ENCODE measurements at places on chromosomes 13 and 19. TPM values are rescaled to one million over a fixed set of nuclear protein-coding genes. Genes with fewer than 3 reads are reported as not detected.

DNA sequence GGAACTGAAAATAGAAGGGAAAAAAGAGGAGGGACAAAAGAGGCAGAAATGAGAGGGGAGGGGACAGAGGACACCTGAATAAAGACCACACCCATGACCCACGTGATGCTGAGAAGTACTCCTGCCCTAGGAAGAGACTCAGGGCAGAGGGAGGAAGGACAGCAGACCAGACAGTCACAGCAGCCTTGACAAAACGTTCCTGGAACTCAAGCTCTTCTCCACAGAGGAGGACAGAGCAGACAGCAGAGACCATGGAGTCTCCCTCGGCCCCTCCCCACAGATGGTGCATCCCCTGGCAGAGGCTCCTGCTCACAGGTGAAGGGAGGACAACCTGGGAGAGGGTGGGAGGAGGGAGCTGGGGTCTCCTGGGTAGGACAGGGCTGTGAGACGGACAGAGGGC, at the start of gene CEACAM5:
Gene CEACAM5, plus strand, starts transcription at position 146 of the 400 bp plus-strand sequence. Its CDS starts 106 bp downstream, at position 252.
- no peak for DNase-seq

Gene ASF1B
- total RNA-seq, result 131 TPM

DNA sequence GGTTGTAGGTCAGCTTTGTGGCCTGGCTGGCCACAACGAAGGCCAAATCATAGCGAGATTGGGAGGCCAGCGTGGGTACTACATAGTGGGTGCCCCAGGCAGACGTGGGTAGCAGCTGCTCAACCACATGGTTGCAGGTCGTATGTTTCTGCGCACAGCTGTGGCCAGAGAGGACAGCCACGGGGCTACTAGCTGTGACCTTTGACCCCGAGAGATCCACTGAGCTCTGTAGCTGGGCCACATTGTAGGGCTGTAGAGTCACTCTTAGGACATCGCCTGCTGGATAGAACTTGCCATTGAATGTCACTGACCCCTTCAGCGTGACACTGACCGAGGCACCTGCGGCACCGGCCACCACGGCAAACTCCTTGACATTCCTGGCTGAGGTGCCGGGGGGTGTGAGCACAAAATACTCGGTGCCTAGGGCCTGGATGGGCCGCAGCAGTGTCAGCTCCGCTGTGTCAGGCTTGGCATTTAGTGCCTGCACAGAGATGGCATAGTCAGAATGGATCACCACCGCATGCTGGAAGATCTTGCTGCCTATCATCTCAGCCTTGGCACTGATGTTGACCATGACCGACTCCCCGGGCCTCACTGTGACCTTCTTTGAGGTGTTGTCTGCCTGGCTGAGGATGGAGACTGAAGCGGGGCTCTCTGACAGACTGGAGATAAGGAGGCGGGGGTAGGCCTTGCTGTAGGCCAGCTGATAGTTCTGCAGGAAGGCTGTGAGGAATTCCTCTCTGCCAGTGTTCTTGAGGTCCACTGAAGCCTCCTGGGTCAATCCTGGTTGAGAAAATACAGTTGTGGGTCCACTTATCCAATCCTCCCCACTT, 6.7 kb downstream of the FCGBP start:
- DNase-seq, result no peak

DNA sequence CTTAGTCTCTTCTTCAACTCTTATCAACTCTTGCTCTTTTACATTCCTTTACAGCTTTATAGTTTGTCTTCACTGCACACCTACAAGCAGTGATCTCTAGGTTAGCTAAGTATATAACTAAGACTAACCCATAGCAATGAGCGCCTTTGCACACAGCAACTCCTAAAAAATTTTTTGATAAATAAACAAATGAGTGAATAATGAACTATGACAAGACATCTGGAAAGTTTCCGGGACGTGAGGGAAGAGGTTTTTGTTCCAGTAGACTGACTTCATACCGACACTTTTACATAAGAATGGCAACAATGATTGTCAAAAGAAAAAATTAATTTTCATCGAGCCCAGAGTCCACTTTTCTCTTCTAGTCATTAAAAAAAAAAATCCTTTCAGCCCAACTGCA, 98.3 kb downstream of the ELF1 start:
- DNase-seq, result no peak

Gene ALOX5AP
- total RNA-seq, result 88.7 TPM

- peak; percentile 14 for DNase-seq
Observed at GRCh38 chr13:43058318-43058674, 34.9 kb downstream of the DNAJC15 start.

- no peak for DNase-seq
Observed at GRCh38 chr13:95749545-95749944, 72.6 kb downstream of the DNAJC3 start.
